ENCODE measurements at places on chromosomes 2 and 18. TPM values are rescaled to one million over a fixed set of nuclear protein-coding genes. Genes with fewer than 3 reads are reported as not detected.

- H3K4me3 ChIP-seq: no peak overlapping the region
- DNase-seq: no peak
- H3K4me1 ChIP-seq: no peaks in the 10 kb centered on the region
- H3K27ac ChIP-seq: no peak overlapping the region
- no peaks in the 10 kb centered on the region for H3K27me3 ChIP-seq
These were observed 154.3 kb upstream of the FN1 start for GRCh38 chr2:215590010-215590745.

DNA sequence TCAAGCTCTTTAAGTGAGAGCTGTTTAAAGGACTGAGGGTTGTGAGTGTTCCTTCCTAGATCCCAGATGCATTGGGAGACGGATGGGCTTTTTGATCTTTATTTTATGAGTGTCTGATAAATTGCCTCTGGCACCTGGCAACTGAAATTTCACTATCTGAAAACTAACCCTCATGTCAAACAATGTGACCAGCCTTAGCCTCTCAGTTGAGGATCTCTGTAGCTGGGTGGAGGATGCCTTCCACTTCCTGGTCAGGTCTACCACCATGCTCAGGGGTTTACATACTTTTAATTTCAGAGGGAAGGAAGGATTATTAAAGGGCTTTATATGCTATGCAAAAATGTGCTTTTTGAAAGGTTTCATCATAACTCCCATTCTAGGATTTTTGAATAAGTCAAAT lies 70.5 kb upstream of the NT5C1B start:
- no peak overlapping the region for H3K27ac ChIP-seq
- H3K27me3 ChIP-seq: no peaks in the 10 kb centered on the region
- H3K36me3 ChIP-seq: no peaks in the 10 kb centered on the region
- H3K4me1 ChIP-seq: no peaks in the 10 kb centered on the region

DNA sequence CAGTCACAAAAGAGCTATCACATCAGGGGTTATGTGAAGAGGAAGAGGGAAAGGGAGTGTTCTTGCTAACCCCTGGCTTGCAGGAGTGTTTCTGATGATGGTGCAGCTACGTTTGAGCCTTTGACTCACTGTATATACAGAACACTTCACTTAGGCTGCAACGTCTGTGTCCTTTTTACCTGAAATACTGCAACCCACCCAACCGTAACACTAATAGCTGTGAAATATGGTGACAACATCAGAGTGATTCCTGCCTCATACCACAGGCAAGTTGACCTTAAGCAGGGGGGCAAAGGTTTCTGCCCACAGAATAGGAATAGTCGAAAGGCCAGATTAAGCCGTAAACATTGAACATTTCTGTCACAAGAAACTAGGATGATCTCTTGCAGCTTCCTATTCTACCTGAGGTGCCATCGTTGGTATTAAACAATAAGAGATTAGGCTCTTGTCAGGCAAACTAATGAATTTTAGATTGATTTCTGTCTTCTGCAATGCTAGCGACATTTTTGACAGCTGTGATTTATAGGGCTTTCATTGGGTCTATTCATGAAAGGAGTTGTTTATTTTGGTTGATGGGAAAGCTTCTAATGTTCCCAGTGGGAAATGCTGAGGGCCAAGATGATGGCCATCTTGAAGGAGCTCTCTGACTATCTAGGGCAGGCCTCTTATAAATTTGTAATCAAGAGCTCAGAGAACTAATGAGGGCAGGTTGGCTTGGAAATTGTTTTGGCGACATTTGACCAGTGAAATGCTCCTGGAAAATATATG lies 316.8 kb downstream of the PIK3C3 start:
- no peaks in the 10 kb centered on the region for H3K36me3 ChIP-seq
- H3K4me3 ChIP-seq: no peak overlapping the region
- H3K27me3 ChIP-seq: no peaks in the 10 kb centered on the region
- no peak for DNase-seq
- no peak overlapping the region for H3K27ac ChIP-seq

GRCh38 chr2:221704442-221704841 lies 132.3 kb upstream of the EPHA4 start:
- no peaks in the 10 kb centered on the region for H3K36me3 ChIP-seq
- no peak for DNase-seq
- H3K4me1 ChIP-seq: no peaks in the 10 kb centered on the region
- no peak overlapping the region for H3K4me3 ChIP-seq
- no peaks in the 10 kb centered on the region for H3K27me3 ChIP-seq
- no peak overlapping the region for H3K27ac ChIP-seq

GRCh38 chr2:207241198-207241597 lies 75.5 kb upstream of the KLF7 start:
- H3K27ac ChIP-seq: no peak overlapping the region
- no peaks in the 10 kb centered on the region for H3K27me3 ChIP-seq

- no peak overlapping the region for H3K4me3 ChIP-seq
- DNase-seq: no peak
- H3K27ac ChIP-seq: peak overlapping the region; percentile 71
- H3K27me3 ChIP-seq: peaks cover 8% of the 10 kb centered on the region
- no peaks in the 10 kb centered on the region for H3K36me3 ChIP-seq
These were observed 5.5 kb downstream of the ASAP2 start for GRCh38 chr2:9212010-9212635.

TEKT4 gene
- not detected for total RNA-seq

DNA sequence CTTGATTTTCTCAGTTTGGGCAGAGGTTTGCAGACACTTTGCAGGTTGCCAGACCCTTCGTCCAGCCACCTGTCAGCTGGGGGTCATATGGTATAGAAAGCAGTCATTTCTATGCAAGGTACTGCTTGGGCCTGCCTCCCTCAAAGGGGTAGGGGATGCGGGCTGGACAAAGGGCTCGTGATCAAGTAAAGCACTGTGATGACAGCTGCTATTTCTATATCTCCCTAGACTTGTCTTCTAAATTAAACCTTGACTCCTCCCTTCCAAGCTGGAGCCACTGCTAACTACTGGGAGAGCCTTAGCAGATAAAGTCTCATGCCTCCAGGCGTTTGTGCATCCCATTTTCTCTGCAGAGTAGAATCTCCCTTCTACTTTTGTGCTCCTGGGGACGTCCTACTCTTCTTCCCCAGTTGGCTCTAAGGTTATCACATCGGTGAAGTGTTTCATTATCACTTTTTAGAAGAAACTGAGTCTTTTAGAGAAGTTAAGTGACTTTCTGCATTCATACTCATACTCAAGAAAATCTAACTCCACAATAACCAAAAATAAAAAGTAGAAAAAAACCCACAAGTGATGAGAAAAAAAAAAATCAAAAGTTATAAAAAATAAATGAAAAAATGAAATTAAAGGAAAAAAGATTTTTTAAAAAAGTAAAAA lies 710 bp upstream of the XRCC5 start:
- no peaks in the 10 kb centered on the region for H3K27me3 ChIP-seq
- peaks cover 22% of the 10 kb centered on the region for H3K4me1 ChIP-seq
- DNase-seq: no peak
- H3K36me3 ChIP-seq: peaks cover 27% of the 10 kb centered on the region
- peak overlapping the region; percentile 94 for H3K4me3 ChIP-seq

Data from gastrocnemius medialis (tissue), 4 donors.